ENCODE measurements at places on chromosomes 3 and 15.

- no peak for DNase-seq
- H3K27me3 ChIP-seq, result no peaks in the 10 kb centered on the region
- H3K36me3 ChIP-seq, result no peaks in the 10 kb centered on the region
- no peak overlapping the region for H3K4me3 ChIP-seq
- no peak overlapping the region for H3K27ac ChIP-seq
Measured at GRCh38 chr3:135023996-135024658, 229.1 kb downstream of the EPHB1 start.

- no peaks in the 10 kb centered on the region for H3K27me3 ChIP-seq
- H3K27ac ChIP-seq, result no peak overlapping the region
- H3K4me3 ChIP-seq, result no peak overlapping the region
- H3K4me1 ChIP-seq, result no peaks in the 10 kb centered on the region
- H3K36me3 ChIP-seq, result no peaks in the 10 kb centered on the region
Measured at GRCh38 chr3:59876533-59877062, 826.8 kb upstream of the CFAP20DC start.

- peaks cover 27% of the 10 kb centered on the region for H3K4me1 ChIP-seq
- H3K27me3 ChIP-seq, result no peaks in the 10 kb centered on the region
- H3K36me3 ChIP-seq, result no peaks in the 10 kb centered on the region
- peak within 1 kb of the TSS; percentile 81 for H3K27ac ChIP-seq
- peak within 1 kb of the TSS; percentile 82 for H3K4me3 ChIP-seq
Measured at GRCh38 chr3:45688882-45689786, at the start of gene SACM1L. Gene SACM1L (plus strand): TSS chr3:45689396. CDS start chr3:45689466, 70 bp downstream.

DNA sequence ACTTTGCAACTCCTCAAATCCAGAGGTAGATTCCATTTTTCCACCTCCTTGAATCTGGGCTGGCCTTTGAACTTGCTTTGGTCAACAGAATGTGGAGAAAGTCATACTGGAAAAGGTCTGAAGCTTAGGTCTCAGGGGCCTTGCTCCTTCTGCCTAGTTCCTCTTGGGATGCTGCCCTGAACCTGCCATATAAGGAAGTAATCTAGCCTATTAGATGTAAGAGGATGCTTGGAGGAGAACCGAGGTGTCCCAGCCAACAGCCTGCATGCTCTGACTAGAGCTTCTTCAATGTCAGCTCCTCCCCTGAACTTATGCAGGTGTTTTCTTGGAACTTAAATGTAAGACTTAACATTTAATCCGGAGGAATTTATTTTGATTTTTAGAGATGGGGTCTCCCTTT lies 2.0 kb upstream of the TMED3 start:
- no peak overlapping the region for H3K4me3 ChIP-seq
- no peak for DNase-seq
- H3K4me1 ChIP-seq, result no peaks in the 10 kb centered on the region
- no peak overlapping the region for H3K27ac ChIP-seq

DNA sequence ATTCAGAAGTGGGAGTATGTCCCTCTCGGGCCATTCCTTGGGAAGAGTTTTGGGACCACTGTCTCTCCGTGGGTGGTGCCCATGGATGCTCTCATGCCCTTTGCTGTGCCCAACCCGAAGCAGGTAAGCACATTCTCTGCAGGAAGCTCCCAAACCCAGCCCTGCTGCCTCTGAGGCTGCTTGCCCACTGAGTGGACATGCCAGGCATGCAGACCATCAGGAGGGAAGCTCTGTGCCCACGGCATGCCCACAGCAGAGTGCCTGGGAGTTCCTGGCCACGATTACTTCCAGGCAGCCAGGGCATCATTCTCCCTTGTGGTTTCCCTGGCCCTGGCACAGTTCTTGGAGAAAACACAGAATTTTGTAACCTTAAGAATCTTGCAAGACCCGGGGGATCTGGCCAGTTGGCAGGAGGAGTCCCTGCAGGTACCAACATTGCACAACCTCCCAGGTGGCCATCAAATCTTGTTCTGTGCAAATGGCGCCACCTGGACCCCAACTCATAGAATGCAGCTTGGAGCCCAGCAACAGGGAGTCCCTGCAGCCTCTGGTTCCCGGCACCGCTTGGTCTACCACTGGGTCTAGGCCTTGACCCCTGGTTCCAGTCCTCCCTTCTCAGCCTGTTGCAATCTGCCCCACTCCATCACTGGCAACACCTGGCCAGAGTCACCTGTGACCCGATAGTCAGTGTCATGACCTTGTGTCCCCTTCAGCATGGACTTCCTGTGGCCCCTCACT lies 20.4 kb downstream of the FAH start:
- H3K4me1 ChIP-seq, result no peaks in the 10 kb centered on the region
- peak; percentile 87 for DNase-seq
- H3K27me3 ChIP-seq, result no peaks in the 10 kb centered on the region
- H3K4me3 ChIP-seq, result no peak overlapping the region
- no peaks in the 10 kb centered on the region for H3K36me3 ChIP-seq

DNA sequence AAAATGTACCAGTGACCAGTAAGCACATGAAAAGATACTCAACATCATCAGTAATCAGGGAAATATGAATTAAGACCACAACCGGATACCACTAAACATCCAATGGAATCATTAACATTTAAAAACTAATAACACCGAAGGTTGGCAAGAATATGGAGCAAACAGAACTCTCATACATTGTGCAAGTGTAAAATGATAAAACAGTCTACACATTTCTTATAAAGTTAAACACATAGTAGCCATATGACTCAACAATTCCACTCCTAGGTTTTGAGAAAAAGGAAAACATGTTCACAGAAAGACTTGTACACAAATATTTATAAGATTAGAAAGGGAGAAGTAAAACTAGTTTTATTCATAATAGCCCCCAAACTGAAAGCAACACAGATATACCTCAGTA lies 60.3 kb upstream of the SLCO2A1 start:
- H3K27me3 ChIP-seq, result no peaks in the 10 kb centered on the region
- H3K4me1 ChIP-seq, result no peaks in the 10 kb centered on the region
- H3K4me3 ChIP-seq, result no peak overlapping the region
- H3K27ac ChIP-seq, result no peak overlapping the region

- no peaks in the 10 kb centered on the region for H3K27me3 ChIP-seq
- no peak for DNase-seq
- H3K36me3 ChIP-seq, result no peaks in the 10 kb centered on the region
- H3K4me3 ChIP-seq, result no peak overlapping the region
- H3K27ac ChIP-seq, result no peak overlapping the region
- H3K4me1 ChIP-seq, result no peaks in the 10 kb centered on the region
Measured at GRCh38 chr3:39275052-39275451, 4.8 kb downstream of the CX3CR1 start.

GRCh38 chr3:126582311-126582710 lies 23.6 kb upstream of the C3orf22 start:
- H3K36me3 ChIP-seq, result no peaks in the 10 kb centered on the region
- no peak overlapping the region for H3K4me3 ChIP-seq
- H3K27me3 ChIP-seq, result no peaks in the 10 kb centered on the region
- DNase-seq, result no peak
